ENCODE measurements at places on chromosomes 1 and 21.
A peak's percentile ranks its signal among the peaks of the same experiment; 100 is the strongest.

- no peak for DNase-seq
Observed at GRCh38 chr1:65440915-65441314, 20.4 kb downstream of the LEPR start.

- DNase-seq = no peak
Observed at GRCh38 chr1:16143566-16144324, 12.1 kb downstream of the EPHA2 start.

DNA sequence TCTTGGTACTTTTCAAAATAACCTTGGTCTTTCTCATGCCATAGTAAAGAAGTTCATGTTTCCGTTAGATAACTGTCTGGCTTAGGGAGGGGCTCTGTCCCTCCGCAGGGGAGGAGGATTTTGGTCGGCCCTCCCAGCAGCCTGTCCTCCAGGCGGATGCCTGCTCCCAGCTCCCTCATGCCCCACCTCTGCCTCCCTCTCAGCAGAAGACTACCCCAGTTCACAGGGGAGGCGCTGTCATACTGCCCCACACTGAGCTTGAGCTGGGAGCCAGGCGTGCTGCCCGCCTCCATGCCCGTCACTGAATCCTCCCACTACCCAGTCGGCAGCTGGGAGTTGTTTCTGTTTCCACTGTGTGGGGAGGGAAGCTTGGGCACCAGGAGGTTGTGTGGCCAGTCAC is 127.3 kb downstream of the CAMTA1 start:
- peak; percentile 46 for DNase-seq

DNA sequence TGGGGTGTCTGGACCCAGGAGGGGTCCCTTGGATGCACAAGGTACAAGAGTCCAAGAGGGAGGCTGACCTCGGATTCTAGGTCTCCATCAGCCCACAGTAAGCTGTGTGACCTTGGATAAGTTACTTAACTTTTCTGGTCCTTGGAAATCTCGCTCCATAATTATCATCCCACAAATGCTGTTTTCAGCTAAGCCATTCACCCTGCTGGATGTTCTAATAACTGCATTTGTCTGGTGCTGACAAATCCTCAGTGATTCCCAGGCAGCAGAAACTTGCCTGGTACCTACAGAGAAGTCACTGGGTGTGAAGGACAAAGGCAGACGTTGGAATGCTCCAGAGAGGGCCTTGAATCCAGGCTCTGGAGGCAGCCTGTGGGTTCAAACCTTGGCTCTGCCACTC is 89.7 kb downstream of the IGSF21 start:
- no peak for DNase-seq

DNA sequence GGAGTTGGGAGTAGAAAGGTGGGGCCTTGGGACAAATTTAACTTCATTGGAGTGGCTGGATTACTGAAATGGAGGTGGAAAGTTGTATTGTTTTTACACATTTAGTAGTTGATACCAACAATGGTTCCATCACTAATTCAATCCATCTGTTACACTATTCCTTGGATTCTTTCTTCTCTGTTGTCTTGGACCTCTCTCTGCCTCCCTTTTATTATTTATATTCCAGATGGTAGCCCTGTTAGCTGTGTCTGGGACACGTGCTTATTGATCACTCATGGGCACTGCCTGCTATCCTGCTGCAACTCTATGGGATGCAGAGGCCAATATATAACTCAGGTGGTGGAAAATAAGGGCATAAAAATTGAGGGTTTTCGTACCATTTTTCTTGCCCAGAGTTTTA is 346.3 kb downstream of the PAPPA2 start:
- no peak for DNase-seq

DNA sequence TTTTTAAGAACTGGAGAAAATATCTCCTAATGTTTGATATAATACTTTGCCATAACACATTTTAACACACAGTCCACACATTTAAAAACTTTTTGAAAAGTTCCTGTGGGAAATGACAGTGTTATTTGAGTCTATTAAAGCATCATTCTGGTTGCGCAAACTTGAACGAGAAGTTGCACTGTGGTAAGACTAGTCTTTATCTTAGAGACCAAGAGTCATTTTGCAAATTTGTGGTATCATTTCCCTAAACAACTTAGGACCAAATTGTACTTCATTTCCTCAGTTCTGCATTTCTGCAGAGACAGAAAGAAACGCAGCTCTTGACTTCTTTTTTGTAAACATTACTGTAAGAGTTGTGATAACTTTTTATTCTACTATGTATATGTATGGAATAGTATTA is at the start of gene RGS18:
RGS18 (plus strand) TSS at position 282 of the 400 bp plus-strand sequence. CDS start 176 bp downstream, outside the sequence.
- no peak for DNase-seq

GRCh38 chr1:22854688-22855565 is 117.7 kb downstream of the LACTBL1 start:
- DNase-seq = no peak

GRCh38 chr1:28111157-28111556 is 22.7 kb upstream of the EYA3 start:
- DNase-seq = no peak

GRCh38 chr1:178155481-178156255 is 61.8 kb downstream of the RASAL2 start:
- DNase-seq = no peak

GRCh38 chr1:58783090-58783992 is 506 bp downstream of the JUN start:
- peak; percentile 82 for DNase-seq

DNA sequence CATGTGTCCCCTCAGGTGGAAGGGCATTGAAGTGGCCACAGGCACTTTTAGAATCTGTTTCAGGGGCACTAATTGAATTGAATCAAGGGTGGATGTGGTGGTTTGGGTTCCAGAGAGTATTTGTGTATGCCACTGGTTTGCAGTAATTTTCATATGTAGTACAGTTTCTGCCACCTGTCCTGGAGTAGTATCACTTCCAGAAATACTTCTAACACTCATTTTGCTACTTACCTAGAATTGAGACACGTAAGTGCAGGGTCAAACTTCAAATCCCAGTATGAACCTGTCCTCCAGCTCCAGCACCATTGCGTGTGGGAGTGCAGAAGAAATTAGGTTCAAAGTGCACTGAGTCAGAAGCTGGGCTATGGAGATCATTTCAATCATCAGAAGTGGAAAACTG is 26.8 kb downstream of the RSPH1 start:
- no peak for DNase-seq

DNA sequence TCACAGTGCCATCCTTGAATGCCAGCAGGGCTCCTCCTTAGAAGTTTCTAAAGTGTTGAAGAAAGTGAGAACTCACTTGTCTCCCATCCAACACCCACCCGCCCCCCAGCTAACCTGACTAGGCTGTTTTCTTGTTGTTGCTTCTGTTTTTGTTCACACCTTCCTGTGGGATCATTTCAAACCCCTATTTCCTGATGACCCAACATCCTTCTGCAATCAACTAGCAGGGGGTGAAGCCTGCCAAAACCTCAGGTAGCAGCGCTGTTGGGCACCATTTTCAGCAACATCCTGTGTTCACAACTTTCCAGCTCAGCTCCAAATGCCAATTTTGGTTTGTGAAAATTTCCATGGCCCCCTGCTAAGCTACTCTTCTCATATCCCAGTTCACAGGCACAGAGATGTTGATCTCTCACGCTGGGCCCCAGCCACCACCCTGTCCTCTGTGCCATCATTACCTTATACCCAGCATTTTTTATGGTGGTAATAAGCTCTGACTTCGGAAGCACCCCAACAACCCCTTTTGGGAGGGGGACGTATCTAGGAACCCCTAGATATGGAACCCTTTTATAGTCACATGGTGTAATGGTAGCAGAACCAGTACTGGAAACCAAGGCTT is 41.4 kb downstream of the CDC7 start:
- no peak for DNase-seq

DNA sequence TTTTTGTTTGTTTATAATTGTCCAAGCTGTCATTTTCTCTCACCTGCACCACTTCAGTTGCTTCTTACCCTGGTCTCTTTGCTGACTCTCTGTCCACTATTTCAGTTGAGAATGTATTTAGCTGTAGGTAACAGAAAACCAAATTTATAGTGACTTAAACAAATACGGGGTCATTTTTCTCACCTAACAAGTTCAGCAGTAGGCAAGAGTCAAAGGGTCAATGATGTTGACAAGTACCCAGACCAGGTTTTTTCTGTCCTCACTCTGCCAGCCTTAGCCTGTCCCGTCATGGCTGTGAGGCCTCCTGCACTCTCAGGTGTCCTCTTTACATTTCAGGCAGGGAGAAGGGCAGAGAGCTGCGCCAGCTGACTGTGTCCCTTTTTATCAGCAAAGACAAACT is 11.8 kb downstream of the RIIAD1 start:
- no peak for DNase-seq

DNA sequence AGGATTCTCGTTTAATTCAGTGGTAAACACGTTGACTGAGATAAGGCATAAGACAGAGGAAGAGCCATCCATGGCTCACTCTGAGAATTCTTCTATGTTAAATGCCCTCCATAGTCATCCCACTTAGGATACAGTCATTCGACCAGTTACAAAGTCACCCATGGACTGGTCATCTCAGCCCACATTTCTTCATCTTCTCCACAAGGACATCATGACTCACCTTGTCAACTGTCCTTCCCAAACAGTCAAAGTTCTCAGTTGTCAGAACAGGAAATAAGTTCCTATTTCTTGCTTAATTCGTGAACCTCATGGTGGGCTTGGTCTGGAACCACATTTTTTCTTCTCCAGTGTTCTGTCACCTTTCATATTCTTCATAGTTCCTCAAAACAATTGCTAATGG is 133.2 kb downstream of the TGFB2 start:
- DNase-seq = no peak

All from C1 segment of cervical spinal cord (tissue), 14 donors.